ENCODE measurements at places on chromosomes 4 and X.

DNA sequence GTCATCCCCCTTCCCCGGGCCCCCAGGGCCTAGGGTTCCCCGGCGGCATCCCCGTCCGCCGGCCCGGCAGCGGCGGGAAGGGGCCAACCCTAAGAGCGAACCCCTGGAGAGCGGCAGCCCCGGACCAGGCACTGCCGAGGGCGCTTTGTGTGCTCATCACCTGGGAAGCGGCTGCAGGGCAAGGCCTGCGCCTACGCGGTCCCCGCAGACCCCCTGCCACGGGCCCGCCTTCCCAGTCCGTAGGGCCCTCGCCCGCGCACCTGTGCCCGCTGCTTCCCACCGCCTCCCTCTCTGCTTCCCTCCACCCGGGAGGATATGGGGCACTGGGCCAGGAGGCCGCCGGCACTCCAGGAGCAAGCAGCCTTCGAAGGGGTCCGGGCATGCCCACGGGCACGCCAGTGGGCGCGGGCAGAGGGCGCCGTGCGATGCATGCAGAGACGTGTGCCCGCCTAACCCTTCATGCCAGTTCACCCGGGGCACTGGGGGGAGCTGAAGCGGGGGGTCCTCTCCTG is 2.6 kb downstream of the FLNA start:
- DNase-seq = no peak

DNA sequence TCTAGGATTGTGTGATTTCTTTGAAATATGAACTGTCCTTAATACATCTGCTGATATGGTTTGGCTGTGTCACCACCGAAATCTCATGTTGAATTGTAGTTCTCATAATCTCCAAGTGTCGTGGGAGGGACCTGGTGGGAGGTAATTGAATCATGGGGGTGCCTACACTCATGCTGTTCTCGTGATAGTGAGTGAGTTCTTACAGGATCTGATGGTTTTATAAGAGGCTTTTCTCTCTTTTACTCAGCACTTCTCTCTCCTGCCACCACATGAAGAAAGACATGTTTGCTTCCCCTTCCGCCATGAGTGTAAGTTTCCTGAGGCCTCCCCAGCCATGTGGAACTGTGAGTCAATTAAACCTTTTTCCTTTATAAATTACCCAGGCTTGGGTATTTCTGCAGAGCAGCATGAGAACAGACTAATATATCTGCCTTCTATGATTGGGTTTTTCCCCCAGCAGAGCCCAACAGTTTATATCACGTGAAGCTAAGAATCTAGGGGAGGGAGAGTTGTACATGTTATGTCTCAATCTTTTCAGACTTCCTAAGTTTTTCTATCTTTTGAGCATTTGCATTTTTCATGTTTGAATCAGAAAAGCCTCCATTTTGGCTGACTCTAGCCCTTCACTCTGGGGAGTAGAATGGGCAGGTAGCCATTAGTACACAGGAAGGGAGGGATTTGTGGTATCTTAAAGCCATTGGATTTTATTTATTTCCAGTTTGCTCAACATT is 58.9 kb downstream of the PLAC1 start:
- DNase-seq = no peak

DNA sequence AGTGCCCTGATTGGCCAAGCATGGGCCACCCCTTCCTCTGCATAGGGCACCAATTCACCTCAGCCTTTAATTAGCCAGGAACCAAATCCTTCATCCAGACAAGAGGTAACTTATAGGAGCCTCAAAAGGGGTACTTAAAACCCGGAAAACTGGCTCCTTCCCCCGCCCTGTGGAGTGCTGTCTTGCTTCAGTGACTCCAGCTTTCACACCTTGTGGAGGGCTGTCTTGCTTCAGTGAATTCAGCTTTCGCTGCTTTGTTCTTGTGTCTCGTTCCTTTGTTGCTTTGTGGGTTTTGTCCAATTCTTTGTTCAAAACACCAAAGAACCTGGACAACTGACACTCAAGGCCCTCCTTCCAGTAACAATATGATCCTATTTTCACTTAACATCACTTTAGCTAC is 82.2 kb upstream of the FRG1 start:
- DNase-seq = no peak

DNA sequence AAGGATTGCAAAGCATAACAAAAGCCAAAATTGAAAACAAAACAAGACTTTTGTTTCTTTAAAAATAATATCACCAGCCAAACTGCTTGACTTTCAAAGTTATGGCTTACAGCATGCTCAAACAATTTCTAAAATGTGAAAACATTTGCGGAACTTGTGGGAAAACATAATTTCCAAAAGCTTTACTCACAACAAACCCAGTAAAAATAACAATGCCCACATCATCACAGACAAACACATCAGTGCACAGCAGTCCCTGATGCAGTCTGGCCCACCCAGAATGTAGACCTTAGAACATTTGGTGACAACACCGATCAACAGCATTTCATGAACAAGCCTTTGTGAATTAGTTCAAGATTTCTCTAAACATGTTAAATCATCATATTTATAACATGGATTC is 98.9 kb downstream of the ARHGAP6 start:
- no peak for DNase-seq

All from globus pallidus (tissue), 1 donor.